ENCODE measurements at places on chromosomes 1 and 21.
A peak's percentile ranks its signal among the peaks of the same experiment; 100 is the strongest.

GRCh38 chr1:33388805-33389771 is 41.8 kb downstream of the PHC2 start:
- no peak for DNase-seq

- DNase-seq, result no peak
These were observed 5.7 kb downstream of the LRRC71 start for GRCh38 chr1:156926175-156926574.

DNA sequence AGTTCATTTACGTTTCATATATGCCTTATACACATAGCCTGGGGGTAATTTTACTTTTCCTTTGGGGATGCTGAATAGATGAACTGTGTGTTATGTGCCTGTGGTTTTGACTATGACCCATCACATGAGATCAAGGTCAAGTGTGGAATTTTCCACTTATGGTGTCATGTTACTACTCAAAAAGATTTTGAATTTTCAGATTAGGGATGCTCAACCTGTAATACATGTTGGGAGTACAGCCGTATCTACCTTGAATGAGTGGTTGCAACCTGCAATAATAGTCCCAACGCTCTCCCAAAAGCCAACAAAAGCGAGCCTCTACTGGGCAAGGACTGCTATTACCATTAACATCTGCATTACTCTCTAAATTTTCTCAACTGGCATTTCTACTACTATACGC is 68.5 kb upstream of the SDC3 start:
- no peak for DNase-seq

GRCh38 chr1:9314111-9314510 is 21.4 kb downstream of the SPSB1 start:
- no peak for DNase-seq

- no peak for DNase-seq
These were observed 76.9 kb upstream of the WARS2 start for GRCh38 chr1:119217309-119217828.

GRCh38 chr1:235865565-235866204 is 1.0 kb downstream of the LYST start:
- no peak for DNase-seq

- DNase-seq, result no peak
These were observed 7.5 kb upstream of the TOMM20 start for GRCh38 chr1:235136111-235136510.

DNA sequence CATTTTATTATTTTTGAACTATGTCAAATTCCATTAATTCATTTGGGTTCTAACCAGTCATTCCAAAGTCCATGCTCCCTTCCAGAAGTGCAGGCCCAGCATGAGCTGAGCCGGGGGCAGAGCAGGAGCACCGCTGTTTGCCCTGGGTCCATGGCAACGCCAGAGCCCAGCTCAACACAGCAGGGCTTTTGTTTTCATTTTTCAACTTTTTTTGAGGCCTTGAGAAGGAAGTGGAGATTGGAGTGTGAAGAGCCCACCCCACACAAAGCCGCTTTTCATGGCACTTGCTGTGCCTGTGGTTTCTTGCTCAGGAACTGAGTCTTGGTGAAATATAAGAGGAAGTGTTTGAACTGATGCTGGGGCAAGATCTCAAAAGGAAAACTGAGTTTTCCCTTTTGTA is 13.2 kb upstream of the PRMT2 start:
- DNase-seq, result no peak

- no peak for DNase-seq
These were observed 228.9 kb downstream of the TNR start for GRCh38 chr1:175514387-175514953.

DNA sequence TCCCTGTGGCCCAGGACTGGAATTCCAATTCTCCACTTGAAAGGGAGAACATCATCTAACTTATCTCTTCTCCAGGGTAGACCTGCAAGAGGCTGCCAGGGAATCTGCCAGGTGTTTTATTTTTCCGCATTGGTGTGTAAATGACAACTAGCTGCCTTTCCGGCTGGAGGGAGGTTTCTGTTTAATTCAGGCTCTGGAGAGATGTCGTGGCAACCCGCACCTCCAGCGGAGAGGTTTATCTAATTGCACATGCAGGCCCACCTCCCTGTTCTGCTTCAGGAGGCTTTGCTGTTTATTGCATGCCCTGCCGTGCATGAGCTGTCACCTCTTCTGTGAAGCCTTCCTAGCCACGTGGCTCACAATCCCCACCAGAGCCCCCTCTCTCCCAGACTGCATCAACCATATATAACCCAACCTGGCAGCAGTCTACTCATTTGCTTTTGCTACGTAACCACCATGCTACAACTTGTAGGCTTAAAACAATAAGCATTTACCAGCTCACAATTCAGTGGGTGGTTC is 151.6 kb downstream of the C1orf94 start:
- DNase-seq, result no peak

- peak; percentile 84 for DNase-seq
These were observed at the start of gene TXNDC12 for GRCh38 chr1:52055066-52055865. TSS of gene TXNDC12 (minus strand) at chr1:52055191. CDS start at chr1:52055096, 95 bp downstream.

GRCh38 chr1:32388641-32389040 is 5.6 kb downstream of the BSDC1 start:
- DNase-seq, result no peak

GRCh38 chr1:200262326-200262965 is 147.4 kb downstream of the ZNF281 start:
- DNase-seq, result no peak

GRCh38 chr1:112264553-112264952 is 131.5 kb upstream of the CTTNBP2NL start:
- DNase-seq, result no peak

DNA sequence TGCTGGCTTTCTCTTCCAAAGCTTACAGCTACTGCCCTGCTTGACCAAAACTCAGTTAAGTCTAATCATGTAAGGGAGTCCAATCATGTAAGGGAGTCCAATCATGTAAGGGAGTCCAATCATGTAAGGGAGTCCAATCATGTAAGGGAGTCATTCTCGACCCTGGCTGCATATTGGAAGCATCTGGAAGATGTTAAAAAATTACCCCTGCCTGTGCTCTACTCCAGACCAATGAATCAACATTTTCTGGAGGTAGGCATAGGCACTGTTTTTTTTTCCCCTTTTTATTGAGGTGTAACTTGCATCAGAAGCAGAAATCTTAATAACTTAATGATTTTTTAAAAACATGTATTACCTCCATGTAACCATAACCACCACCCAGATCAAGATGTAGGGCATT is 9.4 kb downstream of the PIGP start:
- no peak for DNase-seq

- DNase-seq, result no peak
These were observed 2.5 kb downstream of the FMN2 start for GRCh38 chr1:240094041-240094722.

DNA sequence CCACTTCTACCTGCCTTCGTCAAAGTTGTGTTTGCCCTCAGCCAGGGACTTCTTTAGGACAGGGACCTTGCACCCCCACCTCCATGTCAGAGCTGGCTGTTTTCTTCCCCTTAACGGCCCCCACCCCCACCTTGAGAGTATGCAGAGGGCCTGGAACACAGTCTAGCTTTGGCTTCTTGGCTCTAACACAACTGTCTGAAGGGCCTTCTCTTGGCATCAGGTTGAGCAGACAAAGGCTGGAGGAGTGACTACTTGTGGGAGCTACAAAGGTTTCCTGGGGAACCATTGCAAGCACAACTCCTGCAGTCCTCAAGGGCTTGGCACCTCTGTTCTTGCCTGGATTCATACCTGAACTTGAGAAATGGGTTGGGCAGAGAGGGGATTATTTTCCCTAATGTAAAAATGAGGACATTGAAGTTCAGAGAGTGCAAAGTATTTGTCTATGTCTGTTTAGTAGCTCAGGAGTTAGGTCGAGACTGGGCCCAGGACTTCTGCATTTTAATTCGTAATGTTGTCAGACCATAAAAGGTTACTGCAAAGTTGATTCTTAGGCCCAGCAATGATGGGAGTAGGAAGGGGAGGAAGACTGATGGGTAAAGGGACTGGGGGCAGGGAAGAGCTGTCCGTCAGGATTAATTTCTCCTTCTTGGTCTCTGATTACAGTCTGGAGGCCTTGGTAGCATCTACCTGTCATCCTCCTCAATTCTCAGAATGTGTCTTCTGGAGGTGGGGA is 2.6 kb downstream of the CYP4B1 start:
- DNase-seq, result no peak

- no peak for DNase-seq
These were observed 3.9 kb downstream of the SEMA6C start for GRCh38 chr1:151142411-151143056.

- peak; percentile 54 for DNase-seq
These were observed 10.0 kb downstream of the SLX9 start for GRCh38 chr21:44949779-44950198.

DNA sequence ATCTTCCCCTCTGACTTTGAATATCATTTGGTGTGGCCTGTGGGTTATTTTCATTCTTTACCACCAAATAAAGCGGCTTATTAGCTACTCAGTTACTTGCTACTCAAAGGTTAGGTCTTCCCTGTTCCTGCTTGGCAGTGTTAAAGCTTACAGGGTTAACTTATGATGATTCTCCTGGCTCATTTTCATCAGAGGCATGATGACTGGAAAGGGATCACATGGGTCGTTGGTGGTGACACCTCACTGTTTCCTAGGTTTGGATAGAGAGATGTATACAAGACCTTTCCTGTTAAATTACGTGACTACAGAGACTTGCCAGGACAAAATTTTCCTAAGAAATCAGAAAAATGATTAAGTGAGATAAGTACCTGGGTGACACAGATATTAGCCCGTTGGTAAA is 27.4 kb downstream of the MRPS6 start:
- no peak for DNase-seq

DNA sequence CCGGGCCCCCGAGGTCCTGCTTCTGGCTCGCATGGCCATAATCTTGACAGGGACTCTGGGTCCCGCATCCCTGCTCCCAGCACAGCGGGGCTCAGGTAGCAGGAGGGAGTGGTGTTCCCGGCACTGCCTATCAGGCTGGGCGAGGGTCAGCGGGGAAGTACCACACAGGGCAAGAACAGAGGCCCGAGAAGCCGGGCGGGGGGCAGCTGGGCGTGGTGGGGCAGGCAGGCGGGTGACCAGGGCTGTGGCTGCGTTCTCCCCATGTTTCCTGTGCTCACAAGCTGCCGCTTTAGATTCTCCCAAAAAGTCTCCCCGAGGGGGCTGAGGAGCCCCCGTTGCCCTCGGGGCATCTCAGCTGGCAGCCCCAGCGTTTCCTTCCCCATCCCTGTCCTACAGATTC is 18.3 kb downstream of the ATAD3B start:
- DNase-seq, result no peak

DNA sequence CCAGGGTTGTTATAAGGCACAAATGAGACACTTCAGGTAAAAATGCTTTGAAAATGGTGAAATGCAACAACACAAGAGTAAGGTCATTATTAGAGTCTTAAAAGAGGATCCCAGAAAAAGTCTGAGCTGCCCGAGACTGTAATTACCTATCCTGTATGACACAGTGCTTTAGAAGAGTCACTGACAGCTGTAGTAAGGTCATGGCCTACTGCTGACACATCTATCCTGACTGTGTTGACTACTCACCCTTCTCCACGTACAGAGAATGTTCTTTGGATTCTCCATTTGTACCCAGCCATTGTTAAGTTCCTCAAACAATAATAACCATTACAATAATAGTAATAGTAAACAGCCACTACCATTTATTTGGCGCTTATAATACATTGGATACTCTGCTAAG is 104.4 kb downstream of the CACHD1 start:
- no peak for DNase-seq

- DNase-seq, result no peak
These were observed 680.3 kb downstream of the LRRIQ3 start for GRCh38 chr1:73517603-73518191.

- DNase-seq, result no peak
These were observed 39.7 kb upstream of the ETV3 start for GRCh38 chr1:157177733-157178394.

GRCh38 chr1:43935711-43936427 is 2.3 kb downstream of the ARTN start:
- DNase-seq, result no peak

- no peak for DNase-seq
These were observed 32.9 kb upstream of the SNRPE start for GRCh38 chr1:203828503-203828902.

DNA sequence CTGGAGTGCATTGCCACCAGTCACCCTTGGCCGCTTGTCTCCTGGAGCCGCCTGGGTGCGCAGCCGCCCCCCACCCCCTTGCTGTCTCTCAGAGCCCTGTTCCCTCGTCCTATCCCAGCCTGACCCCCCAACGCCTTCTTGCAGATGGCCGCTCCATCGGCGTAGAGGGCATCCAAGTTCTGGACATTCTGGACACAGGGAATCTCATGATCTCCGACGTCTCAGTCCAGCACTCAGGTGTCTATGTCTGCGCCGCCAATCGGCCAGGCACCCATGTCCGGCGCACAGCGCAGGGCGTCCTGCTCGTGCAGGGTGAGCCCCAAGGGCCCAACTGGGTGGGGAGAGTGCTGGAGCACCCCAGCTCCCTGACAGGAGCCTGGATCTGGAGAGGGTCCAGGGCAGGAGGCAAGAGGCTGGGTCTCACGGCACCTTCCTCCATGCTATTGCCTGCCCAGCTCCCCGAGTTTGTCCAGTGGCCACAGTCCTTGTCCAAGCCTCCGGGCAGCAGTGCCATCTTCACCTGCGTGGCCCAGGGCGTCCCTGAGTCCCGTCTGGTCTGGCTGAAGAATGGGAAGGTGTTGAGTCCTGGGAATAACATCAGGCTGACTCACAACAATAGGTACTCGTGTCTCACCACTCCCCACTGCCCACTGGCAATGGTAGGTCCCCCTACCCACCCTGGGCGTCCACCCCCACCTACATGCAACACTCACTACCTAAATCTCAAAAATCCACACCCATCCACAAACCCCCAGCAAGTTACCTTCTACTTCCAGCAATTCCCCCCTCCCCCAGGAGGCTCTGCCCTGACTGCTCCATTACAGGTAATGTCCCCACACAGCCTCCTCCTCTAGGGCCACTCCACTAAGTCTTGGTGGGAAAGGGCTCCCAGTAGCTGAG is 24.6 kb downstream of the SLC27A3 start:
- no peak for DNase-seq

GRCh38 chr1:207888652-207889051 is 22.3 kb downstream of the CD34 start:
- no peak for DNase-seq

- DNase-seq, result no peak
These were observed 76.6 kb downstream of the ADCY10 start for GRCh38 chr1:167837326-167837725.

GRCh38 chr1:11653101-11653860 is 948 bp downstream of the FBXO2 start:
- DNase-seq, result no peak

DNA sequence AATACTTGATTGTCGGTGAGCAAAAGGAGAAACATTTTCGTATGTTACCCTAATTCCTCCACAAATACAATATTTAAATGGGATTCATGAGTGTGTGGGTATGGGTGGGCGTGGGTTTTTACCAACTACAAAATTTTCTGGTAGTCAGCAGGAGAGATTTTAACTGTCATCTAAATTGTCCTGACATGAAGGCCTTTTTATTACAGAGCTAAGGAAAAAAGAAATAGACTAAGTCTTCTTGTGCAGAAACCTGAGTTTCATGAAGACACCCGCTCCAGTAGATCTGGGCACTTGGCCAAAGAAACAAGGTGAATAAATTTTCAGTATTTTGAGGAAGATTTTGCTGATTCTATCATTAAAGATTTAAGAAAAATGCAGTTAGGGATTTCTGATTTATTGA is 752 bp downstream of the RGS18 start:
- no peak for DNase-seq

- no peak for DNase-seq
These were observed 8.0 kb downstream of the OR2L3 start for GRCh38 chr1:248054671-248055070.

GRCh38 chr1:246012341-246012740 is 494.7 kb downstream of the SMYD3 start:
- DNase-seq, result no peak

Data from iPS DF 19.7 (cell line).